ENCODE measurements at places on chromosomes 13 and 19. TPM values are rescaled to one million over a fixed set of nuclear protein-coding genes. Genes with fewer than 3 reads are reported as not detected.

GRCh38 chr13:33787051-33787591 is 30.8 kb upstream of the RFC3 start:
- H3K4me3 ChIP-seq = peak overlapping the region; percentile 1
- DNase-seq = no peak
- no peaks in the 10 kb centered on the region for H3K27me3 ChIP-seq
- no peaks in the 10 kb centered on the region for H3K4me1 ChIP-seq
- no peaks in the 10 kb centered on the region for H3K36me3 ChIP-seq
- H3K27ac ChIP-seq = no peak overlapping the region

C13orf42 gene
- total RNA-seq = 0.23 TPM

DNA sequence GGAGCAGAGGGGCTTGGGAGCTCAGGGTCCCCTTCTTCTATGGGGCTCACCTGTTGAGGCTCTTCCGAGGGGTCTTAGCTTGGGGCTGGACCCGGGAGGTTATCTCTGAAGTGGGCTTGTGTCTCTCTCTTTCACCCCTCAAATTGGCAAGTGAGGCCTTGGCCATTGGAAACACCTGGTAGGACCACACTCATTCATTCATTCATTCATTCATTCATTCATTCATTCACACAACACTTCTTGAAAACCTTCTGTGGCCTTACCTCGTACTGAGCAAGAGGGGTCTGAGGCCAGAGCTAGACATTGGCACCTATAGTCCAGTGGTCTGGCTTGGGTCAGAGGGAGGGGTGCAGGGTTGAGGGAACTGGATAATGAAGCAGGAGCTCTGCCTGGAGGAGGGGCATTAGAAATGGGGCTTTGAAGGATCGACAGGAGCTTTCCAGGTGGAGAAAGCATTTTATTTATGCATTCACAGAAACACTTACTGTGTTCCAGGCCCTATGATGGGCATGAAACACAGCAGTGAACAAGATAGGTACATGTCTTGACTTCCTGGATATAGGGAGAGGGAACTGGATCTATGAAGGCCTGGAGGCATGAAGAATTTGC is 5.5 kb downstream of the CELF5 start:
- peaks cover 10% of the 10 kb centered on the region for H3K27me3 ChIP-seq
- no peak overlapping the region for H3K27ac ChIP-seq

GRCh38 chr19:47135156-47135555 is 4.5 kb downstream of the SAE1 start:
- DNase-seq = no peak
- H3K4me1 ChIP-seq = peaks cover 12% of the 10 kb centered on the region
- H3K36me3 ChIP-seq = no peaks in the 10 kb centered on the region
- H3K27me3 ChIP-seq = no peaks in the 10 kb centered on the region
- H3K4me3 ChIP-seq = no peak overlapping the region

DNA sequence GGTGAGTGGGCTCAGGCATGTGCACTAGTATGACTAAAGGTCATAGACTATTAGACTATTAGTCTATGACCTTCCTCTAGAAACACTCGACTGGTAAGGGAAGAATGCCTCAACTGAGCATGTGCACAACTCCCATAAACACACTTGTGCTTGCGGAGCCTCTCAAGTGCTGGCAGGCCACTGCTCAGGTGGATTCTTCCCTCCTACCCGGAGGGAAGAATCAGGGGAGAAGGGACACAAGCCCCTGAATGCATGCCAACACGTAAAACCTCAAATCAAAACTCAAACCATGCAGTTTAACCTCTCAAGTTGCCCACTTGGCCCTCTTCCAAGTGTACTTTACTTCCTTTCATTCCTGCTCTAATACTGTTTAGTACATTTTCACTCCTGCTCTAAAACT is 287.6 kb upstream of the SGCG start:
- no peaks in the 10 kb centered on the region for H3K4me1 ChIP-seq
- H3K4me3 ChIP-seq = no peak overlapping the region
- no peaks in the 10 kb centered on the region for H3K36me3 ChIP-seq
- DNase-seq = peak; percentile 78

GRCh38 chr13:95564733-95565291 is 12.3 kb downstream of the CLDN10 start:
- DNase-seq = no peak
- H3K4me3 ChIP-seq = no peak overlapping the region
- H3K36me3 ChIP-seq = no peaks in the 10 kb centered on the region
- H3K27ac ChIP-seq = no peak overlapping the region
- H3K4me1 ChIP-seq = no peaks in the 10 kb centered on the region

DNA sequence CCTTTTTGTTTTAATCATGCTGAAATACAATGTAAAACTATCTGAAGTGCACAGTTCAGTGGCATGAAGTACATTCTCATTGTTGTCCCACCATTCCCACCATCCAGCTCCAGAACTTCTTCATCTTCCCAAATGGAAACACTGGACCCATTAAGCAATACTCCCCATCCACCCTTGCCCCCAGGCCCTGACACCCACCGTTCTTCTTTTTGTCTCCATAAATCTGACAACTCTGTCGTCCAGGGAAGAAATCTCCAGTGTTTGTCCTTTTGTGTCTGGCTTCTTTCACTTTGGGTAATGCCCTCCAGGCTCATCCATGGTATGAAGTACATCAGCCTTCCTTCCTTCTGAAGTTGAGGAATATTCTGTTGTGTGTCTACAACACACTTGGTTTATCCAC is 2.6 kb upstream of the SLC15A1 start:
- H3K4me3 ChIP-seq = no peak overlapping the region
- peaks cover 22% of the 10 kb centered on the region for H3K27me3 ChIP-seq
- H3K27ac ChIP-seq = no peak overlapping the region
- no peaks in the 10 kb centered on the region for H3K36me3 ChIP-seq

DNA sequence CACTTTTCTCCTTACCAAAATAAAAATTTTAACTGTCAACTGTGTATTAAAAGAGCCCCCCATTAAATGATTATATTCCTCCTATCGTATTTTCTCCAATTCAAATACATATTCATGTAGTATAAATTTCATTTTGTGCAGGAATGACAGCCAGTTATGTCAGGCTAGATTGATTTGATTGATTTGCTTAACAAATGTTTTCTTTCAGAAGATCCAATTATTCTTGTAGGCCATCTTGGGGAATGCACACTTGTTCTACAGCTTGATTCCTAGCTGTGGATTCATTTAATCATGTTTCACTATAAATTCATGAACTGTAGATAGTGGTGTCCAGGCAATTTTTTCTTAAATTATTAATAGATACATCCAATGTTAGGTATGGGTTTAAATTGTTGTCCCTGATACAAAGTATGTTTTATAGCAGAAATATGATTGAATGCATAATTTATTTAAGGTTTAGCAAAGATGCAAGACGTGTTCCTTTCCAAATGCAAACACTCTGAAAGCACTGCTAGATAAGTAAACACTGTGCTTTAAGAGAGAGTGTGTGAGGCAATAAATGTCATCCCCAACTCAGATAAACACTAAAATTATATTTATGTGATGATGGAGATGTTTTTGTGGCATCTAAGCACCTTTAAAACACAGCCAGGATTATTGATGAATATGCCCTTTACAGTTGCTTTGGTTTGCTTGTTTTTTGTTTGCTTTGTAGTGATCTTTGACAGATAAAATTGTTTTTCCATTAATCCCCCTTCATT is 531.1 kb downstream of the DCT start:
- H3K27me3 ChIP-seq = no peaks in the 10 kb centered on the region
- H3K4me3 ChIP-seq = no peak overlapping the region
- DNase-seq = peak; percentile 53

- no peaks in the 10 kb centered on the region for H3K27me3 ChIP-seq
- peaks cover 7% of the 10 kb centered on the region for H3K4me1 ChIP-seq
- no peak overlapping the region for H3K4me3 ChIP-seq
- no peak overlapping the region for H3K27ac ChIP-seq
- no peak for DNase-seq
Observed at GRCh38 chr13:95304453-95304852, 3.2 kb upstream of the ABCC4 start.

ZNF443 gene
- total RNA-seq = 9.4 TPM

FAAP24 gene
- 2.3 TPM for total RNA-seq

DNA sequence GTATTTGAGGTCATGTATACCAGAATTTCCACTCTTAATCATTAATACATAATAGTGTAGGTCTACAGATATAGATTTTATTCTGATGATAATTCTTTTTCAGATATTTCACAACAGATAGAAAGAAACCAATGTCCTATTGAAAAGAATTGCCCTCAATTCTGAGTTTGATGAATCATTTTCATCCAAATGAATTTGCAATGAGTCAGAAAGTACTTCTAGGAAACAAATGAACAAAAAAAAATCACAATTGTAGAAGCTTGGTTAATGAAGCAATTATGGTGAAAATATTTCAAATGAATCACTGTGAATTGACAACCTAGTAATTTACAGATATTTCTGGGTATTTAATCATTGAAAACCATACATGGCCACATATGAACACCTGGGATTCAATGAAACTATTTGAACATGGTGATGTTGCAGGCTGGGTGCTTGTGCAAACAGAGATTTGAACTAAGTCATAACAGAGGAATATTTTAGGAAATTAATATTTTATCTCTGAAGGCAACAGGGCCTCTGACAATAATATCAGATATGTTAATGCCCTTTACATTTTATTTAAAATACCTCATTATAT is 360.9 kb downstream of the SLITRK5 start:
- H3K36me3 ChIP-seq = no peaks in the 10 kb centered on the region
- DNase-seq = no peak
- no peak overlapping the region for H3K27ac ChIP-seq
- no peaks in the 10 kb centered on the region for H3K4me1 ChIP-seq
- H3K27me3 ChIP-seq = no peaks in the 10 kb centered on the region
- no peak overlapping the region for H3K4me3 ChIP-seq

- no peaks in the 10 kb centered on the region for H3K4me1 ChIP-seq
- peak; percentile 92 for DNase-seq
- peak overlapping the region; percentile 68 for H3K27ac ChIP-seq
Observed at GRCh38 chr19:20078581-20079031, 806 bp downstream of the ZNF90 start.

DNA sequence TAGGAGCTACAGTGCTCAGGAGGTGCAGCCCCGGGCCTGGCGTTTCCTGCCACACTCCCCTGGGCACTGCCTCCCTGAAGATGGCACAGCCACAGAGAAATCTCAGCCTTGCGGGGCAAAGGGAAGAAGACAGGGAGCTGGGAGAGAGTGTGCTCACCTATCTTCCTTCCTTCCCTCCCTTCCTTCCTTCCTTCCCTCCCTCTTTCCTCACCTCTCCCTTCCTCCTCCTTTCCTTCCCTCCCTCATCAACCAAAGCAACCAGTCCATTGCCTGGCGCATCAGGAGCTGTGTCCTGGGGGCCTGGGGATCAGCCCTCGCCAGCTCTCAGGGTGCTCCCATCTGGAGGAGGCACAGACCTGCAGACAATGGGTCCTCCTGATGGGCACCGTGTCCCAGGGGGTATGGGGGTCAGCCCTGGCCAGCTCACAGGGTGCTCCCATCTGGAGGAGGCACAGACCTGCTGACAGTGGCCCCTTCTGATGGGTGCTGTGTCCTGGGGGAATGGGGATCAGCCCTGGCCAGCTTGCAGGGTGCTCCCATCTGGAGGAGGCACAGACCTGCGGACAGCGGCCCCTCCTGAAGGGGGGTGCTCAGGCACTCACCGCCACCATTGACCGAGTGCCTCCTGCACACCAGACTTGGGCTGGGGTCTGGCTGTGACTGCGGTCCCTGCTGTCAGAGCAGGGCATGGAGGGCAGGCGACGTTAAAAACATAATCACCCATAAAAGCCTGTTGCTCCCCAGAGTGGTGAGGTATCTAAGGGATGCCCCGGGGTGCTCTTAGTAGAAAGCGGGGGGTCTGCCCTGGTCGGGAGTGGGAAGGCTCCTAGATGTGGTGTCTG is 120.2 kb downstream of the URI1 start:
- H3K27me3 ChIP-seq = peaks cover 5% of the 10 kb centered on the region
- no peak overlapping the region for H3K4me3 ChIP-seq
- DNase-seq = no peak
- H3K36me3 ChIP-seq = no peaks in the 10 kb centered on the region

- H3K4me1 ChIP-seq = peaks cover 6% of the 10 kb centered on the region
- no peak overlapping the region for H3K27ac ChIP-seq
- DNase-seq = no peak
- no peaks in the 10 kb centered on the region for H3K27me3 ChIP-seq
Observed at GRCh38 chr13:111225810-111226546, 94.5 kb upstream of the TEX29 start.

DNA sequence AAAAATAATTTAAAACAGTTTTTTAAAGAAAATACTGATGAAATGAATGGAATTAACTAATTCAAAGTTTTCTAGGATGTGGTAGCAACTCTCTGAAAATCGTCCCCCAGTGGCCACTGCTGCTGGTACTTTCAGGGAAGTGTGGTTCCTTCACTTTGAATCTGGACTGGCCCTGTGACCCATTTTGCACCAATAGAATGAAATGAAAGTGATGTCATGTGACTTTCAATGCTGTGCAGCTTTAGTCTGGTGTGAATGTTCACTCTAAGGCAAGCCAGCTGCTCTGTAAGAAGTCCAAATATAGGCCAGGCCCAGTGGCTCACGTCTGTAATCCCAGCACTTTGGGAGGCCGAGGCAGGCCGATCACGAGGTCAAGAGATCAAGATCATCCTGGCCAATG is 26.4 kb upstream of the HNRNPA1L2 start:
- no peak overlapping the region for H3K4me3 ChIP-seq
- no peaks in the 10 kb centered on the region for H3K27me3 ChIP-seq
- no peak overlapping the region for H3K27ac ChIP-seq
- no peaks in the 10 kb centered on the region for H3K36me3 ChIP-seq

NOVA2 gene
- 11.6 TPM for total RNA-seq

MTUS2 gene
- 0.09 TPM for total RNA-seq

GRCh38 chr19:13005861-13006370 is 10.6 kb downstream of the NFIX start:
- no peak overlapping the region for H3K4me3 ChIP-seq
- no peak for DNase-seq
- no peaks in the 10 kb centered on the region for H3K27me3 ChIP-seq

KLF1 gene
- total RNA-seq = 0.28 TPM

GRCh38 chr13:110047496-110047895 is 259.5 kb downstream of the COL4A1 start:
- no peaks in the 10 kb centered on the region for H3K36me3 ChIP-seq
- H3K27ac ChIP-seq = no peak overlapping the region
- H3K4me1 ChIP-seq = peaks cover 8% of the 10 kb centered on the region
- peak; percentile 87 for DNase-seq

DNA sequence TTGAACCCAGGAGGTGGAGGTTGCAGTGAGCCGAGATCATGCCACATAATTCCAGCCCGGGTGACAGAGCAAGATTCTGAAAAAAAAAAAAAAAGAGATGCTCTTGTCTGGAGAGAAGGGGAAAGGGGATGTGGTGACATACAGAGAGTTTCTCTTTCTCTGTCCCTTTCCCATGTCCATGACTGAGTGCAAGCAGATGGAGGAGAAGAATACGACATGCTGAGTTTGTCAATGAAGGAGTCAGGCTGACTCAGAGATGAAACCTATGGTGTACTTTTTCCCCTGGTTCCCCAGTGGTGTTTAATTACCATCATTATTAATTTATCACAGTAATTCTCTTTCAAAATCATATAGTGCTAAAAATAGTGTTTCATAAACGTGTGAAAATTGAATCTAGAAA is 448.8 kb downstream of the FOXO1 start:
- no peak overlapping the region for H3K4me3 ChIP-seq
- H3K27ac ChIP-seq = no peak overlapping the region
- H3K27me3 ChIP-seq = no peaks in the 10 kb centered on the region
- H3K4me1 ChIP-seq = peaks cover 3% of the 10 kb centered on the region

- H3K4me1 ChIP-seq = peaks cover 4% of the 10 kb centered on the region
- no peak overlapping the region for H3K27ac ChIP-seq
- no peaks in the 10 kb centered on the region for H3K36me3 ChIP-seq
- no peak for DNase-seq
- peak overlapping the region; percentile 58 for H3K4me3 ChIP-seq
- peaks cover 18% of the 10 kb centered on the region for H3K27me3 ChIP-seq
Observed at GRCh38 chr13:77696879-77697216, 639 bp upstream of the SLAIN1 start.
